Peyer's patch (tissue), 4 donors: ENCODE measurements at places on chromosomes 11 and 22.

DNA sequence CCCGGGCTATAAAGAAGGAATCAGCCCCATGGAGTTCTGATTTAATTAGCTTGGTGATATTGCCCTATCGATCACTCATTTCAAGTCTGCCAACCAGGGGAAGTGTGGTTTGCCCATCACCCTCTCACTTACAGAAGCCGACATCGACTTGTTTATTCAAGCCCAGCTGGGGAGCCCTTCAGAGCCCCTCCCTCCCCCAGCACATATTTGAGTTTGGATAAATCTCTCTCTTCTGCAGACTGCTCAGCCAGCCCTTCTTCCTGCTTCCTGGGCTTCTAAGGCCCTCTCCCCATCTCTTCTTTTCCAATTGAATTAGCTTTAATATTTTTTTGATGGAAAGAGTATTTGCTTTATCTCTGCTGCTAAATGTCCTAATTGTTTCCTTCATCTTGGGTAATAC, 299.0 kb downstream of the MIAT start:
- DNase-seq = no peak

- peak; percentile 40 for DNase-seq
These were observed 679.9 kb upstream of the CCDC179 start for GRCh38 chr11:23540101-23540561.

DNA sequence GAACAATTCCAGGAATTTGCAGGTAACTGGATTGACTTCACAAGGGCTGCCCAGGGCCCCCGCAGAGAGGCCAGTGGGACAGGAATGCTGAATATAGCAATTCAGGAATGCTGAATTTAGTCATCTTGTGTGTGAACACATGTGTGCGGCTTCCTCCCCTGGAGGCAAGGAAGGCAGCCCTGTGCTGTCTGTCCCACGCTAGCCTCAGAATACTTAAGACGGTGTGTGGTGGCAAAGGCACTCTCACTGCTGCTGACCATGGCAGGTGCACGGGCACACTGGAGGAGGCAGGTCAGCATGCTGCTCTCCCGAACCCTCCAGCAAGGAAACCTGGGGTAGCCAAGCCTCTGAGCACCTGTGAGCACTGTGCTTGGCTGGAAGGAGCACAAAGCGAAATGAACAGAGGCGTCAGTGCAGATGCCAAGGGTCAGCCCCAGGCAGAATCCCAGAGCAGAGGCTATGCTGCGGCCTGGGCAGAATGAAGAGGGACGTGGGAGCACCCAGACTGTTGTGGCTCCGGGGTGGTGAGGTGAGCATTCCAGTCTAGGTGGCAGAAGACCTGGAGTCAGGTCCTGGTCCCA, 2.7 kb downstream of the GNAZ start:
- DNase-seq = no peak

- no peak for DNase-seq
These were observed 3.4 kb downstream of the DCHS1 start for GRCh38 chr11:6652182-6652581.

DNA sequence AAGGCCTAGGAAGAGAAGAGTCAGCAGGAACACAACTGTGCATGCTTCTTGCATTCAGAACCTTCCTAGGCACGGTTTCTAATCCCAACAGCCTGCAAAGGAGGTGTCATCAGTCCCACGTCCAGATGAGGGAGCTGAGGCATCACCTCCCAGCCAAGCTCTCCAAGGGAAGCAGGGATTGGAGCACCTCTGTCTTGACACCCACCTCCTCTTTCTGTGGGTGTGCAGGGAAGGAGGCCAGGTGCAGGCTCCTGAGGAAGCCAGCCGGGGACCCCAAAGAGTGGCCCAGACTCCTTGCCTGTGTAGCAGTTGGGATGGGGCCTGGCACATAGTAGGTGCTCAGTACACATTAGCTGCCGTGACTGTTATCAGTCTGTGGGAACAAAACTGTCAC, 2.0 kb downstream of the PNPLA5 start:
- DNase-seq = no peak

DNA sequence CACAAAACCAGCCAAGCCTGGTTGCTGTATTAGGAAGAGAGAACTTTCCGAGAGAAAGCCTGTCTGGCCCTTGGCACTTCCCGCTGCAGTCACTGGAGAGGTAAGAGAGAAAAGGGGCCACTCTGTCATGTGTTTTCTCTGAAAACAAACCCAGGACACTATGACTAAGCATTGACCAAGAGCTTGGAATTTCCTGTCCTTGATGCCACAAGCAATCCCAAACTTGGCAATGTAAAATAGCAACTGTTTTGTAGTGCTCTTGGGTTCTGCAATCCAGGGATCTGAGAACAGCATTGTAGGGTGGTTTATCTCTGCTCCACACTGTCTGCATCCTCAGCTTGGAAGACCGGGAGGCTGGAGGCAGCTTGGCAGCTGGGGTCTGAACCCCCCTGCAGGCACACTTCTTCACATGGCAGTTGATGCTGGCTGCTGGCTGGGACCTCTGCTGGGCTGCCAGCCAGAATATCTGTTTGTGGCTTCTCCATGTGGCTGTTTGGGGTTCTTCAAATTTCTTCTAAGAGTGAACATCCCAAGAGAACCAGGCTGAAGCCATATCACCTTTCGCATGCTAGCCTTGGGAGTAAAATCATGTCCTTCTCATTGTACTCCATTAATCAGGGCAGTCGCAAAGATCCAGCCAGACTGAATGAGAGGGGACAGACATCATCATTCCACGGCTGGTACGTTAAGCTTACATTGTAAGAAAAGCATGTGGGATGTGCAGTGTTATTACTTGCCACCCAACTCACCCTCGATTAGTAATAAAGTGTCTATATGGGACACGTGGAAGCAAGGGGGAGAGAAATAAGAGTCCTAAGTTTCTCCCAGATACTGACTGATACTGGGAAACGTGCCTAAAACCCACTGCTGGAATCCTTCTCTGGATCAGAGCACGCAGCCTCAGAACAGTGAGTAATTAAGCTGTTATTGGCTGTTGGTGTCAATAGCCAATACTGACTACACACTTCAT, 537.4 kb upstream of the B3GAT1 start:
- DNase-seq = no peak

DNA sequence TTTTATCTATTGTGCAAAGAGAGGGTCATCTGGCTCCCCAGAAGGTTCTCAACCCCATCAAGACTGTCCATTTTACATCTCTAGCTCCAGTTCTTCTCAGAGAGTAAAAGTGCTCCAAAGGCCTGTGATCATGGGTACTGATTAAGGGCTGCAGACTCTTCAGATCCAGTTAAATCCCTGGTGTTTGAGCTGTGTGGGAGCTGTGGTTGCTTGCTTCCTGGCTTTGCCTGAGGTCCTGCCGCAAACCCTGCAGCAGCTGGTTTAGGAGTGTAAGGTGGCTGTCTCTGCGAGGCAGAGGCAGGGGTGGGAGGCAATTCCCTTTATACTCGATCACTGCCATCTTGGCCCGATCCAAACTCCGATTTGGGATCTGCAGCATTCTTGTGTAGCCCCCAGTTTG, 1.2 kb downstream of the MRPL17 start:
- DNase-seq = no peak

GRCh38 chr22:23098230-23098705, 27.9 kb downstream of the GNAZ start:
- DNase-seq = no peak

GRCh38 chr22:49926916-49927315, 8.5 kb downstream of the CRELD2 start:
- no peak for DNase-seq

DNA sequence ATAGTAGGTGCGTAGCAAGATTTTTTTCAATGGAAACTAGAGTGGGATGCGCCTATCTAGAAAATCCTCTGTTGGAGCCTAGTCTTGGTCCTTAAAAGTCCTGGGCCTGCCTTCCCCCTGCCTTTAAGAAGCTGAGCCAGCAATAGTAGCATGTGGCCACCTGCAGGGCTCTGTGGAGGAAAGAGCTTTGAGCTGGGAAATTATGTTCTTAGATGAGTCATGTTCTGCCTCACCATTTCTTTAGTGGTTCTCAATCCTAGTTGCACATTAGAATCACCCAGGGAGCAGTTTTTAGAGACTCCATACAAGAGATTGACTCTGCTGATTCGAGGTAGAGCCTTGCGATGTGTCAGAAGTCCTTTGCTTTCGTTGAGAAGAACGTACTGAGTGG, 133.5 kb downstream of the COMMD9 start:
- no peak for DNase-seq

- DNase-seq = no peak
These were observed 1.1 kb downstream of the DHCR7 start for GRCh38 chr11:71446942-71447688.

- no peak for DNase-seq
These were observed 106.7 kb downstream of the SPATA19 start for GRCh38 chr11:133738624-133739023.

- DNase-seq = no peak
These were observed 1.6 kb upstream of the TSPAN18 start for GRCh38 chr11:44725016-44725685.

DNA sequence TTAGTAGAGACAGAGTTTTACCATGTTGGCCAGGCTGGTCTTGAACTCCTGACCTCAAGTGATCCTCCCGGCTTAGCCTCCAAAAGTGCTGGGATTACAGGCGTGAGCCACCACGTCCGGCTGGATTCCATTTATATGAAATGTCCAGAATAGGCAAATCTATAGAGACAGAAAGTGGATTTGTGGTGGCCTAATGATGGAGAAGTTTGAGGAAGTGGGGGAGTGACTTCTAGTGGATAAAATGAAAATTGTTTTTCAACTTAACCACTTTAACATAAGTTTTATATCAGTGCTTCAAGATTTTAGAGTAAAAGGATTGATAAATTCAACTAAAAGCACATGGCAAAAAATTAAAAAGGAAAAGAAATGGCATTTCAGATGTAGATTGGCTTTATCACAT, 66.2 kb downstream of the HIPK3 start:
- DNase-seq = no peak

DNA sequence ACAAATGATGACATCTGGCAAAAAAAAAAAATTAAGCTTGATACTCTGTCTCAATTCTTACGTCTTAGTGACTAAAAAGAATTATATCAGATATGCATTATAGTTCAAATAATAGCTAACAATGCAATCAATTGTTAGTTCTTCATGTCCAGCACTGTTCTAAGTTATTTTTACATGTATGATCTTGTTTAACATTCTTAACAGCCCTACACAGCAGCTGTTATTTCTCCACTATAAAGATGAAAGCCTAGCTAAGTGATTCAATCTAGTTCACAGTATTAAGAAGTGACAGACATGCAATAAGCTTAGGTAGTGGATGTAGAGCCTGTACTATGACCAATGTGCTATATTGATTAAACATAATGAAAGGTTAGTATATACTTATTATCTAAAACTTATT, 4.1 kb downstream of the ZNF214 start:
- no peak for DNase-seq

GRCh38 chr22:50688448-50688847, 15.8 kb downstream of the SHANK3 start:
- DNase-seq = no peak

DNA sequence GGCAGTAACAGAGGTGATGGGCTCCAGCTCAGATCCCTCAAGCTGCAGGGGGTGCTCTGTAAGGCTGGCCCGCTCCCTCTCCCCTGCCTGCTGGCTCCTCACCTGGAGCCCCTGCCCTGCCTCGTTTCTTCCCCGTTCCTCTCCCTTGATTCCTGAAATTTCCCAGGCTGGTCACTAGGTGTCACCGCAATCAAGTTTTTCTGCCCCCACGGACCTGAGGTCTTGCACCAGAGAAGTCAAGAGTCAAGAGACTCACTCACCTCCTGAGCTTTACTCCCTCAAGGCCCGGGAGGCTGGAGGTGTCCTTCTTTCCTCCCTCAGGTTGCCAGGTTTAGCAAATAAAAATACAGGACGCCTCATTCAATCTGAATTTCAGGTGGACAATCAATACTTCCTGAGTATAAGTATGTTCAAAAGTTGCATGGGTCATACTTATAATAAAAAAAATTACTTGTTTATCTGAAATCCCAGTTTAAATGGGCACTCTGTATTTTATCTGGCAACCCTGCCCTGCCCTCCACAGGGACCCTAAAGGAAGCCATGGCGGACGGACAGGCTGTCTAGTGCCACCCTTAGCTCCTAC, 69.2 kb downstream of the SCUBE1 start:
- no peak for DNase-seq

DNA sequence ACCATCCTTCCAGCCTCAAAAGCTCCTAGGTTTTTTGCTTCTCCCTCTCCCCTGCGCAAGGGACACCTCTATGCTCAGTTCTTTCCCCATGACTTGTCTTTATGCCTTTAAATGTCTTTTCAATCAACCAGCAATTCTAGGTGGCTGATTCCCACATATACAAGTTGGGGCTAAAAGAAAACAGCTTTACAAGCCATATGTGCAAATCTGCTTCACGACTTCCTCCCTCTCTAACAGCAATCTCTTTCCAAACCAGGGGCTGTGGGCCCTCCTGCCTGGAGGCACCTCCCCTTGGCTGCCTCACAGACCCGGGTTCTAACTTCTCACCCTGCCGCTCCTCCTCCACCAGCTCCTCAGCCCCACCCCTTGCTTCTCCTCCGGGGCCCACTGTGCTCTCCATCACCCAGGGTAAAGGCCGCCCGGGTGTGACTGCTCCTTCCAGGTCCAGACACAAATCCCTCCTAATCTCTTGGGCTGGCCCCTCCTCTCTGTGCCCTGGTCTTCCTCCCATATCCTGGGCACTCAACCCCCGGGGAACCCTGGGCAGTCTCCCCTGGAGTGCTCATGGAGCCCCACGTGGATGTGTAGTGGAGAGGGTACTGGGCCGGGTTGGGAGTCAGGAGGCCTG, 14.1 kb downstream of the TMPRSS13 start:
- no peak for DNase-seq

GRCh38 chr11:18264035-18264434, 2.0 kb upstream of the SAA1 start:
- no peak for DNase-seq

DNA sequence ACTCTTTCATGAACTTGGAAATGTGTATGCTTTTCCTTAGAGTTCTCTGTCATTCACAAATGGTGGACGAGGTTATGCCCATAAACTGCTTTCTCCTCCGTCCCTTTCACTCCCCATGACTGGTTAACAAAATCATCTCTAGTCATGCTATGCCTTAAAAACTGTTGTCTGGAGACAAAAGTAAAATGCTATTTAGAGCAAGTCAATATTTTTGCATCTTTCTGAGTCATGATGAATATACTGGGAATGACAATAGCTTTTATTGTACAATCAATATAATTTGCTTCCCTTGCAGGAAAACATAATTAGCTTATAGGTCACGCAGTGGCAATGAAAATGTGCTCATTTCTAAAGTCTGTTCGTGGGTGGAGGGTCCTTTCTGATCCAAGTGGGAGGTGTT, 216.7 kb upstream of the SORL1-AS1 start:
- DNase-seq = no peak

DNA sequence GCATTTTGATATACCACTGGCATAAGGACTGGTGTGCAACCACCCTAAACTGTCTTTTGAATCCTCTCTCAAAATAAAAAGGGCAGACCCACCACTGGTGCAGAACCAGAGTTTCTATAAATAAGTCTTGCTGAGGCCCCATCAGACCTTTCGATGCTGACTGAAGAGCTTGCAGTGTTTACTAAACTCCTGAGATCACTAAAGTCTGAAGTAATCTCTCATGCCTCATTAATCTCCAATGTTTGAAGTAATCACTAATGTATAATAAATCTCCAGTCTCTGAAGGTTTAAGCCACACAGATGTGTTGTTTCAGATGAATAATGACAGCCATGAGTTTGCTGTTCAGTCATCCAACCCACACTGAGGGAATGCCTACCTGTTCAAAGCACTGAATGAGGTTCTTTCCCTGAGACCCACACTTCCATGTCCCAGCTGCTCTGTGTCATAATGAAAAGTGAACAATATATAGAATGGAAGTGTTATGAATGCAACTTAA, 50.6 kb upstream of the DEUP1 start:
- DNase-seq = no peak
